ENCODE measurements at places on chromosomes 6 and 20.

DNA sequence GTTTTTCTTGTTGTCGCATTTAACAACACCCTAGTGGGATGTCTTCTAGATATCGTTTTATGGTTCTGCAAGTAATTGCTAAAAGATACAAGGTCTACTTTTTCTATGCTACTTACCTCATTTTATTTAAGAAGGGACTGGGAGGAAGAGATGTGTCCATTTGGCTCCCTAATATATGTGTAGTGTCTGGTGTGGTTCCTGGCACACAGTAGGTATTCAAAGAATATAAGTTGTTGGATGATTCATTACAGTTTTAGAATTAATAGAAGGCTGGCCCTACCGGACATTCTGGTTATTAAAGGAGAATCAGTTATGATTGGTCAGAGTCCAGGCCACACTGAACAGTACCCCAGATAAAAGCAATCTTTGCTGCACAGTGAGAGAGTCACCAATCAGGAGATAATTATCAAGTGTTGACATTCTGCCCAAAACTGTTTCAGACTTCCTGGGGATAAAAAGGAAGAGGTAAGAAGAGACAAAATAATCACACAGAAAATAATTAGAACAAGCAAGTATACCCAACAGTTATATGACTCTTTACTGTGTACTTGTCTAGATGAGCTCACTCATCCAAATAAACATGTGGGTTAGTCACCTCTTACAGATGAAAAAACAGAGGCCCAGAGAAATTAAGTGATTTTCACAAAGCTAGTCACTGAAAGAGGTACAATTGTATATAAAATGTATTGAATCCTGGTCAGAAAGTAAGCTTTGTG lies 7.0 kb downstream of the TMEM244 start:
- DNase-seq: no peak

DNA sequence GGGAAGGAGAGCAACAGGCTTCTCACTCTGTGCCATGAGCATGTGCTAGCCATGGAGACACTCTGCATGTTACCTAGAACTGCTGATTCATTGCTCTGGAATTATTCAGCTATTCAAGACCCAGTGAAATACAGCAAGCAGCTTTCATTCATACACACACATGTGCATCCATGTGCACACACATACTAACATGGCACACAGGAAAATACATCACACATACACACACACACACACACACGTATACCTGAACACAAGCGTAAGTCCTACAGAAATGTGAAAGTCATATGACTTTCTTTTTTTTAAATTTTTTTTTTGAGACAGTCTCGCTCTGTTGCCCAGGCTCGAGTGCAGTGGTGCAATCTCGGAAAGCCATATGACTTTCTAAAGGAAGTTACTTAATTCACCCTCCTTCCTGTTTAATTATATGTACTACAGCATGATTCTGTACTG lies 108.2 kb upstream of the NFATC2 start:
- DNase-seq: no peak

DNA sequence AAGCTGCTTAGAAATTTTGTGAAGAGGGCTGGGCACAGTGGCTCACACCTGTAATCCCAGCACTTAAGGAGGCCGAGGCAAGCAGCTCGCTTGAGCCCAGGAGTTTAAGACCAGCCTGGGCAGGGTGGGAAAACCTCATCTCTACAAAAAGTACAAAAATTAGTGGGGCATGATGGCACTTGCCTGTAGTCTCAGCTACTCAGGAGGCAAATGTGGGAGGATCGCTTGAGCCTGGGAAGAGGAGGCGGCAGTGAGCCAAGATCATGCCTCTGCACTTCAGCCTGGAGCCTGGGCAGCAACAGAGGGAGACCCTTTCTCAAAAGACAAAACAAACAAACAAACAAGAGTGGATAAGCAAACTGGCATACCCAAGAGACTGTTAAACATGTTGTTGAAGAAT lies 308.3 kb upstream of the ADGRB3 start:
- DNase-seq: no peak

DNA sequence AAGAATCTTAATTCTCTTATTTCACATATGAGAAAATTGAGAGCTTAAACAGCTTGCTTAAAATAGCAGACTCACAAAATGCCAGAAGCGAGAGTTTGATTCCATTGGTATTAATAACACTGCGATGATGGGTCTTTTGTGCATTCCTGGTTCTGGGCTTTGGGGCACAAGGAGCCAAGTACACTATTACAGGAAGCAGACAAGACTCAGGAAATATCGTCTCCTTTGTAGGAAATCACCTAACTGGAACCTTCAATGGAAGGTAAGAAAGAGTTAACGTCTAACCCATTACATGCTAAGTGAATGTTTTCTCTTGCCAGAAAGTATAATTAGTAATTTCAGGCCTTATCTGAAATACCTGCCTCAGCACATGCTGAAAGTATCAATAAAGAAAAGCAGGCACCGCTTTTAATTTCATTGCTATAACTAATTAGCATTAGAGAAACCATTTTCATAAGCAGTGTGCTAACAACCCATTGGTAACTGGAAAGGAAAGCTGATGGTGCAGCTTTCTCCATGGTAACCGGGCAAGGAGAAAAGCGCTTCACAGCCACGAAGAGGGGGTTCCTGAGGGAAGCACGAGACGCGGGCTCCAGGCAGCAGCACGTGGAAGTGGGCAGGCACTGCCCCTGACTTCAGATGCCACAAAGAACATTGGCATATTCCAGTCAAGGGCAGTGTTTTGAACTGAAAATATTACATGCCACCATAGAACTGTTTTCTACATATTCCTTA lies 206.7 kb upstream of the AGPAT4 start:
- DNase-seq: no peak

- no peak for DNase-seq
Observed at GRCh38 chr6:126206504-126207246, 133.2 kb upstream of the CENPW start.

GRCh38 chr20:16228722-16229121 lies 344.5 kb downstream of the KIF16B start:
- no peak for DNase-seq

GRCh38 chr6:170446841-170447560 lies 106.1 kb downstream of the PSMB1 start:
- no peak for DNase-seq

DNA sequence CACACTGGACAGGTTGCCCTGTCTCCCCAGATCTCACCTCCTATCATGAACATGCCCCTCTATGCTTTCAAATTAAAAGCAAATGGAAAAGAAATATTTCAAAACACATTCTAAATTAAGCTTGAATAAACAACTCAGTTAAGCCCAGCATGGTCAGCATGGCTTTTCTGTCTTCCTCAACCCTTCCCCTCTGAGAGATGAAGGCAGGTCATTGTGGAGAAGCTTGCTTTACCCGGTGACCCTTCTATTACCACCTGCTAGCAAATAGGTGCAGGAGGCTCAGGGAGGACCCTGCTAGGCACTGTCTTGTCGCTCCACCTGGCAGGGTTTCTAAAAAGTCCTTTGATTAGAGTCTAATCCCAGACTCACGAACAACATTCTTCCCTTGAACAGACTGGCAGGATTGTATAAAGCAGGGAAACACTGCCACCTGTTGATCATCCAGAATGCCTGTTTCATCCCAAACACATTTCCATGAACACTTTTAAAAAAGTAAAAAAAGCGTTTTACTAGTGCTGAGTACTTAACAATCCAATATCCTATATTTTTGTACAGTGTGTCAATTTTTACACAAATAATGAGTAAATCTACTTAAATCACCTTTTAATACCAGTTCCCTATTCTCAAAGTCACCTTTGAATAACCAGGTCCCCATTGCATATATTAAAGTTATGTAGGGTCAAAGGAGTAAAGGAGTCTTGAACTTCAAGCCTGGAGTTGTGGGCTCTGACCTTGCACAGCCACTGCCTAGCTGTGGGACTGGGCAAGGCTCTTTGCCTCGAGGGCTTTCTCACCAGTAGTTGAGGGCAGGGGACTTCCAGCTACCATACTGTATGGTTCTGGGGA lies 75.5 kb downstream of the GPR6 start:
- no peak for DNase-seq

GRCh38 chr6:84674395-84674794 lies 90.0 kb downstream of the TBX18 start:
- DNase-seq: no peak

GRCh38 chr6:166763606-166764472 lies 136.8 kb upstream of the RPS6KA2 start:
- no peak for DNase-seq

DNA sequence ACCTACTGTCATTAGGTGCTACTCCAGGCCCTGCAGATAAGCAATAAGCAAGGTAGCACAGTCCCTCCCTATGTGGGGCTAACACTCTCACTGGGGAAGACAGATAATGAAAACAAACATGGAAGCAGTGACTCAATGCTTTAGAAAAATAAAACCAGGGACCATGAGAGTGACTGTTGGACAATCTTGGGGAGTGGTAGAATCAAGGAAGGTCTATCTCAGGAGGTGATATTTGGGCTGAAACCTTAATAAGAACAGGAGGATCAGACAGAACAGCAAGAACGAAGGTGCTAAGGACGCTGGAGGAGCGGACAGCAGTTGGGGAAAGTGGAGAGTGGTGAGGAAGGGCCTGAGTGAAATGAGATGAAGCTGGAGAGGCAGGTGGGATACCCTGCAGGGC lies 58.2 kb downstream of the BANF2 start:
- DNase-seq: no peak

DNA sequence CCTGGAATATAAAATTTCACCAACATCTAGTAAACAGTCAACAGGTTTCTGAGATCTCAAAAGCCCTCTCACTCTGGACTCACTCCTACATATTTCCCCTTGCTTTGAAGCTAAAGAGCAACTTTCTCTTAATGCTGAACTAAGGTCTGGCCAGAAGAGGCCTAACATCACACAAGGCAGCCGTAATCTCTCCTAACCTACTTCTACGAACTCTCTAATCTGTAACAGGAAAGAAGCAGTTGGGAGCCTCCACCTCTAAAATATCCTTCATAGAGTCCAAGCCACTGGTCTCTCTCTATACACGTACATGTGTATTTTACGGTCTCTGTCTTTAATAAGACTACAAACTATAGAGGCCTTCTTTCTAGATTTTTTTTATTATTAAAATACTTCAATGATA lies 72.0 kb downstream of the REV3L start:
- no peak for DNase-seq

GRCh38 chr20:60984666-60985065 lies 267.4 kb upstream of the CDH4 start:
- no peak for DNase-seq

DNA sequence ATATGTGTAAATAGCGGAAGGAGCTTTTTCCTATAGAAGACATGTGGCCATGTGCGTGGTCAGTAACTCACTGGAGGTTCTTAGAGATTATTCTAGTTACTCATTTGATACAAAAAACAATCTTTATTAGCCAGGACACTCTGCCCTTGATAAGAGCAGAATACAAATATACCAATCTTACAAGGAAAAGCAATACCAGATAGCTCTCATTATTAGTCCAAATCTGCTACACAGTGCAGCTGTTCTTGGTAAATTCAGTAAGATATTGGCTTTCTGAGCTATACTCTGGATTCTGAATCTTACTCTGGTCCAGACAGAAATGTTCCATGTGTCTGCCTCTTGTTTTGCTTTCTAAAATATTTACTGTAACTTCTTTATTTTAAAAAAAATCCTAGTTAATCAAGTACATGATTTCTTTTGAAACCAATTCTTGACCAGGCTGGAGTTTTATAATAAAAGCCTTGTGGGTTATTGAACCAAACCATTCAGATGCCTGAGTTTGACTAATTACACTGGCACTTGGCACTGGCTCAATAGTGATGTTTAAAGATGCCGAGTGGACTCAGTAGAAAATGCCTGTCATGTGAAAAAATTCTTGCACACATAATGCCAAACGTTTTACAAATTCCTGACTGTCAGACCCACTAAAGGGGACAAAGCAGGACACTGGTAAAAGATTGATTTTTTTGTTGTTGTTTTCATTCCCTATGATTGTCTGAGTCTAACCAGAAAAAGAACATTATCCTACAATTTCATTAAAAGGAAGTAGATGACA lies 242.8 kb upstream of the TCF21 start:
- DNase-seq: no peak

DNA sequence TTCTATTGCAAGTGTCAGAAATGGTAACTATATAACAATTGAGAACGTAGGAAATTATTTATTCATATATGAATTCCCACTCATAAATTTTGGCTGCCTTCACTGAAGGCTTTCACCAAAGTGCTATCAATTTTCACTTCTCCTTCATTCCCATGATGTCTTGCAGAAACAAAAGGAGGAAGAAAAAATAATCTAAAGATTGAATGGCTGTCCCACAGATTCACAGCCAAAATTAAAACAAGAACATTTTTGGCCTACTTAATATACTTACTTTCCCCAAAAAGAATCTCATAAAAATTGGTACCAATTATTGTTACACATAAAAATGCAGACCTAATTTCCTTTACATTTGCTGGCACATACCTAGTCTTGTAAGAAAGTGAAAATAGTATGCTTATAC lies 616.1 kb downstream of the CD109 start:
- no peak for DNase-seq

DNA sequence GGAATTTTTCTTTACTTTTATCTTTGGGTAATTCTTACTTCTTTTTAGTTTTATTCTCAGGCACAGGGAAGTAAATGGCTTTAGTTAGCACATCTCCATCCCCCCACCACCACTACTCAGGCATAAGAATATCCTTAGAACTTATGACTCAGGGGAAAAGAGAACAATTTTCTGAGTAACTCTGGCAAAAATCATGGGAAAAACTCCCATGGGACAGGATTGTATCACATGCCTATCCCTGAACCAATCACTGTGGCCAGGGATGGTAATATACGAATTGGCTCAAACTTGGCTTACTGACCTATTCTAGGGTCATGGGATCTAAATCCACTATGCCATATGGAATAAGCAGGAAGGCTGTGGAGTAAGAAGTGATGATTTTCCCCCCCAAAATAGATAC lies 339.1 kb downstream of the BTBD3 start:
- DNase-seq: no peak

DNA sequence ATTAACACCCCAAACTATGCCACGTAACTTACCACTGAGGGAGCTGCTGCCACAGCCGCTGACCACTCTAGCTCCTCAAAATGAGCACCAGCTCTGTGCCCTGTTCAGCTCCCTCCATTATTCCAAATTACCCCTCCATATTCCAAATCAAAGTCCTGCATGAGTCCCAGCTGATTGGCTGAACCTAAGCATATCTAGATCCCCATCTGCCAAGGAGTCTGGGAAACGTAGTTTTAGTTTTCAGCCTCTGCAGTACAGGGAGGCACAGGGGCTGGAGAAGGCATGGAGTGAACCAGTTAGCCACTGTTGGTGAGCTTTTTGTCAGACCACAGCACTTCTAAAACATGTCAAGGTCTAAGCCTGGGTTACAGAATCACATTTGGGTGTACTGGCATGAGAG lies 15.9 kb downstream of the UNC5CL start:
- no peak for DNase-seq

DNA sequence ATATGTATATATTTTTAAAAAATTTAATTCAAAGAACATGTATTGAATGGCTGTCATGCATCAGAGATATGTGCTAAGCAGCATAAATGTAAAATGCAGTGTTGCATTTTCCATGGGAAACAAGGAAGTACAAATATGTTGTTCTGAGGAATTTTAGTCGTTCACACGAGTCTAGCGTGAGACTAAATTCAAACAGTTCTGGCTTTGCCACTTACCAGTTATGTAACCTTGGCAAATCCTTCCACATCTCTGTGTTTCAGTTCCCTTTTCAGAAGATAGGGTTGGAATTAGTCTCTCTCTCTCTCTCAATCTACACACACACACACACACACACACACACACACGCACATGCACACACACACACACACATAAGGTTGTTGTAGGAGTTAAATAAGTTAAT lies 305.4 kb downstream of the UTRN start:
- no peak for DNase-seq
